Skin of body (tissue), 3 donors: ENCODE measurements at places on chromosomes 1 and 21.

DNA sequence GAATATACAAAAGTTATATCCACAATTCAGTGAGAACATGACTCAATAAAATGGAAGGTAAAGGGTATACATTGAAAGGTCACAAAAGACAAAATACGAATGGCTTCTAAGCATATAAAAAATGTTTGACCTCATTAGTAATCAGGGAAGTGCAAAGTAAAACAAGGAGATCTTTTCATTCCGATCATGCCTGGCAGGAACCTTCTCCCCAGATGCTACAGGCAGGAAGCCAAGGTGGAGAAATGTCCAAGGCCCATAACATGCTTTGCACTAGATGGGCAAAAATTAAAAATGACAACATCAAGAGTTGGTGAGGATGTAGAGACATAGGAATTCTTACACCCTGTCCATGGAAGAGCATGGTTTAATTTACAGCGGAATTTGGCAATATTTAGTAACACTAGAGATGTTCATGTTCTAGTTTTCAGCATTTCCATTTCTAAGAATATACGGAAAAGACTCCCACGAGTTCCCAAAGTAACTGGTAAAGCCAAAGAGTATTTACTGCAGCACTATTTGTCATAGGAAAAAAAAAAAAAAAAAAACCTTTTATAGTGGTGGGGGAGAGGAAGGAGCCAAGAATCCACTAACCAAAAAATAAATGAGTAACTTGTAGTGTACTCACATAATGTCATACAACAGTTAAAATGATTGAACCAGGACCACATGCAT is 184.5 kb upstream of the KAZN start:
- DNase-seq: no peak

DNA sequence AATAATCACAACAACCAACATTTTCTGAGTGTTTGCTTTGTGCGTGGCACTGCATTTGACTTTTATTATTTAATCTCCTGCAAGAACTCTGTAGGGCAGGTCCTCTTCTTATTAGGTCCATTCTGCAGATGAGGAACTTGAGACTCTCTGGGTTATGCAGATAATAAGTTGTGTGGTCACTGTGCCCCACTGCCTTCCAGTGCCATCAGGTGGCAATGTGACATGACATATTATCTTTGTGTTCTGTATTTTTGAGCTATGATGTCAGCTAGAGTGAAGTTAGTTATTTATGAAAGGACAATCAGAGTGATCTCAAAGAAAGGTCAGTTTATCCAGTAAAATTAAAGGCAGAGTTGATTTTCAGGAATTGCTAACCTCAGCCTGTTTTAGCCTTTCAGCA is 196.0 kb downstream of the FMN2 start:
- DNase-seq: no peak

DNA sequence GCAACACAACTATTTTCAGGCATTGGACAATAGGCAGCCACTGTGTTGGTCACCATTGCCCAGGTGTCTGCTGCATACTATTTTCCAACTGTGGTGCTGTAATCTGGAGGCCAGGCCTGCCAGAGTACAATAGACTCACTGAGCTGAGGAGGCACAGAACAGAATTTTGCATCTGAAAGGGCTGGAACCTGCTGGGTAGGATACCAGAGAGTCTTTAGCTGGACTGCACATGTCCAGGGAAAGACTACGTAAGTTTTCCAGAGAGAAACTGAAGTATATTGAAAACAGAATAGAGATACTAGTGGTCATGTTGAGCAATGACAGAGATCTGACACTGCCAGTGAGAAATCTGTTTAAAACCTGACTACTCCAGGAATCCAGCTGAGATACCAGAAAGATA is 200.8 kb downstream of the RASAL2 start:
- no peak for DNase-seq

- no peak for DNase-seq
Measured at GRCh38 chr1:84603223-84603622, 29.0 kb upstream of the CTBS start.

DNA sequence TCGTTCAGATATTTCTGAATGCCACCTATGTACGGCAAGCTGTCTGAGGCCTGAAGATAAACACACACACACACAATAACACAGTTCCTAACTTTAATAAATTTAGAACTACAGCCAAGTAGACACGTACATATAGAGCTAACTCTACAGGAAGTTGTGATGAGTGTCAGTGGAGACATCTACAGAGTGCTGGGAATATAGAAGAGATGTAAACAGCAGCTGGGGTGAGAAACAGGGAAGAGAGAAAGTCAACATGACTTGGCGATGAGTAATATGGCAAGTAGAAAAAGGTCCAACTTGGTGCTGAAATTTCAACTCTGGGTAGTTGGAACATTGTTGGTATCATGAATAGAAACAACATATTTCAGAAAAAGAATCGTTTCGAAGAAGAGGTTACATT is 206.5 kb downstream of the ZP4 start:
- DNase-seq: no peak

DNA sequence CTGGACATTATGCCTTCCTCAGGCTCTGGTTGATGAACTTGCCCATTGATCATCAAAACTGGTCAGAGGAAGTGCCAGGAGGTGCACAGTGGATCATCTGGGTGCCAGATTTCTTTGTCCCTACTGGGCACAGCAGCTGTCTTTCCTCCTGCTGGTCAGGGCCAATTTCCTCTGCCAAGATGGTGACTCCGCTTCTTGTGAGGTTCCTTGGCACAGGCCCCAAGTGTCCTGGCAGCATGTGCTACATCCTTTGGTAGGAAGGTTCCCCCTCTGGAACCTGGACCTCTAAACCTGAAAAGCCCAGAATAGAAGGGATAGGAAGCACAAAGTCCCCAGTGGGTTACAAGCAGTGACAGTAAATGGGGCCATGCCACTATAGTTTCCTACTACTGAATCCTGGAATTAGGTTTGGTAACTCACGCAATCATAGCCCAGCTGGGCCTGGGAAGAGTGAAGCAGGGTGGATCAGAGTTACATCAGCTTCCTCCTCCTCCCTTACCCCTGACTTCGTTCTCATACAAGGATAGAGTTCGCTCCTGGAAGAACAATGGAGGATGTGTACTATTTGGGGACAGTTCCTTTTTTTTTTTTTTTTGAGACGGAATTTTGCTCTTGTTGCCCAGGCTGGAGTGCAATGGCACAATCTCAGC is 147.1 kb downstream of the CNIH3 start:
- DNase-seq: no peak

DNA sequence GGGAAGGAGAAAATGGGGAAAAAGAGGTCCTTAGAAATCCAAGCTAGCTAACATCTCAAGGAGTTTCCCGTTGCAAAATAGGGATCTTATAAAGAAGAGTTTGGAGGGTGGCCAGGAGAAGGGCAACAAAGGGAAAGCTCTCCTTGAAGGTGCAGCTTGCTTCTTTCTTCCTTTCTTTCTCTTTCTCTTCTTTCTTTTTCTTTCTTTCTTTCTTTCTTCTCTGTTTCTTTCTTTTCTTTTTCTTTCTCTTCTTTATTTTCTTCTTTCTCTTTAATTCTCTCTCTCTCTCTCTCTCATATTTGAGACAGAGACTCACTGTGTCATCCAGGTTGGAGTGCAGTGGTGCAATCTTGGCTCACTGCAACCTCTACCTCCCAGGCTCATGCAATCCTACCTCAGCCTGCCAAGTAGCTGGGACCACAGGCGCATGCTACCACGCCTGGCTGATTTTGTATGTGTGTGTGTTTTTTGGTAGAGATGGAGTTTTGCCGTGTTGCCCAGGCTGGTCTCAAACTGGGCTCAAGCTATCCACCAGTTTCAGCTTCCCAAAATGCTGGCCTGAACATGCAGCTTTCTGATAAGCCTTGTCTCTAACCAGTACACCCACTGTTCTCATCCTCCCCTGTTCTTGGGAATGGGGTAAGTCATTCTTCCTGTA is 44.4 kb downstream of the RNF11 start:
- DNase-seq: no peak

GRCh38 chr1:151711951-151712350 is 4.7 kb downstream of the CELF3 start:
- no peak for DNase-seq

- DNase-seq: no peak
Measured at GRCh38 chr1:232378266-232379062, 251.5 kb downstream of the SIPA1L2 start.

DNA sequence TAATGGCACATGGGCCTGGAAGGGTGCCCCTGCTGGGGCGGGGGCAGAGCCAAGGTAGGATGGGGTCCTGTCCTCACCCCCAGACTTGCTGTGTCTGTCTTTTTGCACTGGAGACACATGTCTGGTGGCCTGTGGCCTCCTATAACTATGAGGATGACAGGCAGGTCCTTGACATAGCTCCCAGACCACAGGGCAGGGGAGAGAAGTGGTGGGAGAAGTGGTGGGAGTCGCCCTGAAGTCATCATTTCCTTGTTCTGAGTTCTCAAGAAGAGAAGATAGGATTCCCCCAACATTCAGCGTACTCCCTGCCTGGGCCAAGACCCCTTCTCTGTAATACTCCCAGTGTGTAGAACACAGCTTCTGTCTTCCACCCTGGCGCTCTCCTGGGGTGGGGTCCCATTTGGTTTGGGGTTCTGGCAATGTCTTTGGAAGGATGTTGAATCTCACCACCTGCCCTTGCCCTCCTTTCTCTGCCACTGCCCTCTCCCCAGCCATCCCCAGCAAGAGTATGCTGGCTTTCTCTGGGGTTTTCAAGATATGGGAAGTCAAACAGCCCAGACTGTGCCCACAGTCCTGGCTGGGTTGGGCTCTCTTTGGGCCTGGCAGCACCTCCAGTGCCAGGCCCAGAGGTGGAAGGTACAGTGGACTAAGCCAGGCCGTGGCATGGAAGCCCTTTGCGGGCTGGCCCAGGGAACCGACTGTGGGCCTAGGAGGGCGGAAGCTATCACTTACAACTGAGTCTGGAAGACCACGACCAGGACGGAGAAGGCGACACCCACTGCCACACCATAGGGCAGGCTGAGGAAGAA is 19.4 kb downstream of the SLC26A9 start:
- DNase-seq: no peak

DNA sequence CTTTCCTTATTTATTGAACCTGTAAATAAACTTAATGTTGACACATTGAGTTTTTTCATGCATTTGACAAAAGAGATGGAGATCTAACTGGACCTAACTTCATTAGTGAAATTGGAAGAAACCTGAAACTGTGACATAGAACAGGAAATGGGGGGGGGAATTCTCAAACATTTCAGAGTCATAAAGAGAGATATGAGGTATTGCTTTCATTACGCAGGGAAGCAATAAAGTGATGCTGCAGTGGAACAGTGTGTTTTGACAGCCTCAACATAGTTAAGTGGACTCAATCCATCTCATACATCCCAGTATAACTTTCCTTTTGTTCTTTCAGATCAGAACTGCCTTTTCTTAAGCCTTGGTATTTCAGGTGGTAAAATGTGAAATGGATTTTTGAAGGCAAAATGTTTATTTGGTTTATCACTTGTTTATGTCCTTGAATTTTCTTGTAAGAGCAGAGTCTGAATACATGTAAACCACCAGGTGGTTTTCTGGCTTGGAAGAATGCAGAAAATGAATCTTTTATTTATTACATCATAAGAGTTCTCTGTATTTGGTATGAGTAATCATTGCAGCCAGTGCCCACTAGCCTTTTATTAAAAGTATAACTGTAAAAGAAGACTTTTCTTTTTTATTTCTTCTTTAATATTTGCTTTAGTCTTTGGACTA is 132.5 kb downstream of the ZNF326 start:
- no peak for DNase-seq

GRCh38 chr1:85375493-85375892 is 89.5 kb downstream of the DDAH1 start:
- no peak for DNase-seq

DNA sequence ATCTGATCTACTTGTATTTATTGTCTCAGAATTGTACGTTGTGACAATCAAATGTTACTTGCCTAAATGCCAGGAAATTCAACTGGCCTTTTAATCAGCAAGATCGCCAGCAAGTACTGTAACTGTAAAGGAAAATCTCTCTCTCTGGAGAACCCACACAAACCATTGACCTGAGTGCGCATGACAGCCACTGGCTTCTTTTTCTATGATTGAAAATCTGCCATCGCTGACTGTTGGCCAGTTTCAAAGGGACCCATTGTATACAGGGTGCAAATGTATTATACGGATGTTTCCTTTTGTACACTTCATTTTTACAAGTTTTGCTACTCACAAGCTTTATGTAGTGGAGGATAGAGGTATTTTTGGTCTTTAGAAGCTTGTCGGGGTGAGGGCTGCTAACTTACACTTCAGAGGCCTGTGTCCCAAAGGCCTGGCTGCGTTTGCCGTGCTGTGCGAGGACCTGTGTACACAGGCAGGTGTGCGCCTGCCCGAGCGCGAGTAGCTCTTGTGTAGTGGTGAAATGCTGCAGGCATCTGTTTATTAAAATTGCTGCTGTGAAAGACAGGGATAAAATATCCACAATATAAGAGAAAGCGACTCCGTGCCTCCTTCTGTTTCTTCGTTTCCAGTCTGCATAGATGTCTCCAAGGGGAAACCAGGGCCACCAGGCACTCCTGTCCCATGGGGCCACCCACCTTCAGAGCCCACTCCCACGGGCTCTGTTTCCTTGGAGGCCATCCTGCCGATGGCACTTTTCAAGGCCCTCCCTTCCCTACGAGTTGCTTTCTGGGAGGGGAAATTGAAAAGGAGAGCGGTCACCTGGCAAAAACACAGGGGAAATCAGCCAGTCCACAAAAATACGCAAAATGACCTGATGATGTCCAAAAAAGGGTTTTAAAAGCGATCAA is 25.3 kb upstream of the TRAPPC10 start:
- DNase-seq: no peak

GRCh38 chr1:216944864-216945510 is 221.8 kb upstream of the ESRRG start:
- DNase-seq: no peak

DNA sequence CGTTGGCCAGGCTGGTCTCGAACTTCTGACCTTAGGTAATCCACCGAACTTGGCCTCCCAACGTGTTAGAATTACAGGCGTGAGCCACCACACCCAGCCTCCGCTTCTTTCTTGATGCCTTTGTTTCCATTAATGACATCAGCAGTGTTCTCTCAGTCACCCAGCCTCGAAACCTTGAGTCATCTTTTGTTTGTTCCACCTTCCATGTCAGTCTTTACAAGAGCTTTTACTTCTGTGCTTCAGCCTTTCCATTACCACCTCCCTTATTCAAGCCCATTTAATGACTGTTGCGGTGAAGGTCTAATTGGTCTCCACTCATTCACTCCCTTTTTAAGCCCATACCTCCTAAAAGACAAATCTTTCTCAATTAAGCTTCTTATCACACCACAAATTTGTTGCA is 146.6 kb upstream of the ADGRL2 start:
- no peak for DNase-seq

- no peak for DNase-seq
Measured at GRCh38 chr1:59195151-59195550, 101.7 kb upstream of the FGGY start.

DNA sequence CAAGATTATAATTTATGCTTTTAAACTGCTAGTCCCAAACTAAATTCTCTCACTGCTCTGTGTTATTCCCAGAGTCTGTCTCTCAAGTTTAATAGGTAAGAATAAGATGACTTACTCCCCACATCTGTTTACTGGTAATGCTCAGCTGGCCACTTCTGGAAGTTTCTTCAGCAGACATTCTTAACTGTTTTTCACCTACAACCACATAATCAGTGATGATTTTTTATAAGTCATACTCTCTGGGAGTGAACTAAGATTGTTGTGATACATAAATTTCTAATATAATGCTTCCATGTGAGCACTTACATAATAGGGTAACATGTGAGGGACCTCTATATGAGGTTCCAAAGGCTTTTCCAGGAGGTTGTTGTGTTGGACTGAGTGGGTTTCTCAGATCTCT is 8.7 kb downstream of the SLAMF7 start:
- no peak for DNase-seq

- DNase-seq: no peak
Measured at GRCh38 chr1:40243351-40243750, 4.4 kb upstream of the TMCO2 start.
